NCI-H460 (cell line): ENCODE measurements at places on chromosomes 3 and 15.

- DNase-seq: peak; percentile 70
Observed at GRCh38 chr15:27017168-27017809, 46.3 kb downstream of the GABRG3 start.

DNA sequence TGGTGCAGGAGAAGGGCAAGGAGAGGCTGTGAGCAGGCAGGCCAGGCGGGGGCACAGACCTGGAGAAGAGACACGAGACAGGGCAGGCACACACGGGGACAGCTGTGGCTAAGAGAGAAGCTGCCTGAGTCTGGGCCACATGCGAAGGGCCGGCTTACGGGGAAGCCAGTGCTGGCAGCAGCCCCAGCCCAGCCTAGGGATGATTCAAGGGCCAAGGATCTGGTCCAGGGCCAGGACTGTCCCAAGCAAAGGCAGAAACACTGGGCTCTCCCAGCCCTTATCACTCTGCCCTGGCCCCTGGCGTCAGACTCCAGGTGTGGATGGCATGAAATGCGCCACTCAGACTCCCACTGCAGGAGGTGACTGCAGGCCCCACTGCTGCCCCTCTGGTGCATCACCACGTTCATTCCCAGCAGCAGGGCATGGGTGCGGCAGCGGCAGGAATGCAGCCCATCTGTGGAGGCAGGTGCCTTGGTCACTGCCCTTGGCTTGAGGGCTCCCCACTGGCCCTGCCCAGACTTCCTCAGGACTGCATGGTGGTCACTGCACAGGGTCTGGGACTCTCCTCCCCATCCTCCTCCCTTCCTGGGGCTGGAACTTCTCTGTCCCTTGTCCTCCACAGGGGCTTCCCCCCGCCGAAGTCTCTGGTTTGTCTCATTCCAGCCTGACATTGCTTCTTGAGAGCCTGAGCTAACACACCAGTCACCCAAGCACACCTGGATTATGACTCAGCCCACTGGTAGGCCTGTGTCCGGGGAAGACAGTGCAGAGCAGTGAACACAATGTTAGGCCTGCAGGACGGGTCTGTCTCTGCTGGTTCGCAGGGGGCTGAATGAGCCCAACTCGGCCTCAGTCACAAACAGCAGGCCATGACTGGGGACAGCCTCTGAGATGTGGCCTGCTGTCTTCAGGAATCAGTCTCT, 69.3 kb downstream of the TBC1D2B start:
- DNase-seq: no peak

DNA sequence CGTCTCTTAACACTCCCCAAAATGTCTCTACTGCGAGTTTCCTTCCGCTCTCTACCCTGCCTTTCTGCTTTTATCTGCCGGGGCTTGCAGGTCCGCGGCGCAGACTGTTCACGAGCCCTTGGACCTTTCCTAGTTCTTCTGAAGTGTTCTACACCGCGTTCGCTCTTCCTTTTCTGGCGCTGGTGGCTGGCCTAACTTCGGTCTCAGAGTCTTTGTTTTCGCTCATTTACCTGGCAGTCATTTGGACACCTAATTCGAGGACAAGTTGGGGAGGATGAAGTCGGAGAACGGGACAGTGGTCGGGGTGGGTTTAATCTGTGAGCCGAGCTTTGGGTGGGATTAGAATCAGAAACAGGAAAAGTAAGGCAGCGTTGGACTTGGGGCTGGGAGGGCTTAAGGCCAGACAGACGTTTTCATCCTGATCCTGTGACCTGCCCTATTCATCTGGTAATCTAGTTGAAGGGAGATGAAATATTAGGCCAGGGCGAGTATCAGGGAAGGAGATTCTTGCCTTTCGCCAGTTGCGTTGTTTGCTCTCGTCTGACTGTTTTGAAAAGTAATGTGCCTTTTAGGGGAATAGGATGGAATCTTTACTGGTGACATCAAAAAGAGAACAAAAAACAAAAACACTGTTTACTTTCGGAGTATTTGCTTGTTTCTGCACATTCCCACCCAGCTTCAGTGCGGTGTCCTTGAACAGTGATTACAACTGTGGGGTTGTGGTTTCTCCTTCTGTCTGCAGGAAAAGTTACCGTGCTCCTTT, 1.8 kb downstream of the DIPK2A start:
- DNase-seq: no peak

GRCh38 chr3:37016903-37017302, 23.6 kb downstream of the MLH1 start:
- no peak for DNase-seq

- no peak for DNase-seq
Observed at GRCh38 chr3:66561367-66561766, 60.5 kb upstream of the LRIG1 start.
